ENCODE measurements at places on chromosomes 3 and 15.
A peak's percentile ranks its signal among the peaks of the same experiment; 100 is the strongest.

- no peak for DNase-seq
Observed at GRCh38 chr3:141895731-141896130, 19.3 kb downstream of the ATP1B3 start.

GRCh38 chr3:102074946-102075345 is 225.6 kb downstream of the NFKBIZ start:
- DNase-seq, result no peak

- DNase-seq, result no peak
Observed at GRCh38 chr3:132421832-132422231, 4.5 kb downstream of the DNAJC13 start.

DNA sequence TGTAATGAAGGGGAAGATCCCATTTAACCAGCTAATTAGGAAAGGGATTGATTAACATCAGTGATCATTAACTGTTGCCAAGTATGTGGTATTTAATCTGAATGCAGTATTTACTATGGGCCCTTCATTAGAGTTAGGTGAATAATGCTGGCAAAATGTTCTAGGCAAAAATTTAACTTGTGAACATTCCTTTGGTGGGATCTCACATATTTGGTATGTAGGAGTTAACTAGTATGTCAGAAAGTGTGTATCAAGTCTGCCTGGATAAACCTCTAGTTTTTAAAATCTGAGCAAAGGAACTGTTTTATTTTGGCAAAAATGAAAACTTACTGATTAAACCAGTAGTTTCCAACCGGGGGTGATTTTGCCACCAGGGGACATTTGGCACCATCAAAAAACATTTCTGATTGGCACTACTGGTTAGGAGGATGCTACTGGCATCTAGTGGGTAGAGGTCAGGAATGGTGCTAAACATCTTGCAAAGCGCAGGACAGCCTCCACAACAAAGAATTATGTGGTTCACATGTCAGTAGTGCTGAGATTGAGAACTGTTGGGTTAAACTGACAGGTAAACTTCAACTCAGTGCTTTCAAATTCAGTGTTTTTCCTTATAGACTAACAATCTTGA is 22.5 kb downstream of the LRTM1 start:
- no peak for DNase-seq

GRCh38 chr15:96578393-96578792 is 247.9 kb downstream of the NR2F2 start:
- no peak for DNase-seq

DNA sequence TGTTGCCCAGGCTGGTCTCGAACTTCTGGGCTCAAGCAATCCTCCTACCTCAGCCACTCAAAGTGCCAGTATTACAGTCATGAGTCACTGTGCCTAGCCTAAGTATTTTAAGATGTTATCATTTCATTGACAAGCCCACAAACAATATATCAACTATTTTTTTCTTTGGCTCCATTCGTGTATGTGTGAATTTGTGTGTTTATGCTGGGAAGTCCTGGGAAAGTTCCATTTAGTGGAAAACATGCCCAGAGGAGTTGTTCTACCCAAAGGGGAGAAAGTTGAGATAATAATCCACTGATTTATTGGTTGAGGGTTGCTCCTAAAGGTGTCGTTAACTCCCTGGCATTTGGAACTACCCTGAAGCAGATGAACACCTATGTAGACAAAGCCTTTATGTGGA is 58.8 kb downstream of the KIF9 start:
- no peak for DNase-seq

- no peak for DNase-seq
Observed at GRCh38 chr3:150117076-150117475, 146.4 kb upstream of the PFN2 start.

- DNase-seq, result no peak
Observed at GRCh38 chr3:5304789-5305683, 117.5 kb downstream of the EDEM1 start.

GRCh38 chr3:183283886-183284285 is 30.8 kb downstream of the B3GNT5 start:
- DNase-seq, result no peak

- no peak for DNase-seq
Observed at GRCh38 chr3:195394024-195394423, 48.8 kb downstream of the ACAP2 start.

DNA sequence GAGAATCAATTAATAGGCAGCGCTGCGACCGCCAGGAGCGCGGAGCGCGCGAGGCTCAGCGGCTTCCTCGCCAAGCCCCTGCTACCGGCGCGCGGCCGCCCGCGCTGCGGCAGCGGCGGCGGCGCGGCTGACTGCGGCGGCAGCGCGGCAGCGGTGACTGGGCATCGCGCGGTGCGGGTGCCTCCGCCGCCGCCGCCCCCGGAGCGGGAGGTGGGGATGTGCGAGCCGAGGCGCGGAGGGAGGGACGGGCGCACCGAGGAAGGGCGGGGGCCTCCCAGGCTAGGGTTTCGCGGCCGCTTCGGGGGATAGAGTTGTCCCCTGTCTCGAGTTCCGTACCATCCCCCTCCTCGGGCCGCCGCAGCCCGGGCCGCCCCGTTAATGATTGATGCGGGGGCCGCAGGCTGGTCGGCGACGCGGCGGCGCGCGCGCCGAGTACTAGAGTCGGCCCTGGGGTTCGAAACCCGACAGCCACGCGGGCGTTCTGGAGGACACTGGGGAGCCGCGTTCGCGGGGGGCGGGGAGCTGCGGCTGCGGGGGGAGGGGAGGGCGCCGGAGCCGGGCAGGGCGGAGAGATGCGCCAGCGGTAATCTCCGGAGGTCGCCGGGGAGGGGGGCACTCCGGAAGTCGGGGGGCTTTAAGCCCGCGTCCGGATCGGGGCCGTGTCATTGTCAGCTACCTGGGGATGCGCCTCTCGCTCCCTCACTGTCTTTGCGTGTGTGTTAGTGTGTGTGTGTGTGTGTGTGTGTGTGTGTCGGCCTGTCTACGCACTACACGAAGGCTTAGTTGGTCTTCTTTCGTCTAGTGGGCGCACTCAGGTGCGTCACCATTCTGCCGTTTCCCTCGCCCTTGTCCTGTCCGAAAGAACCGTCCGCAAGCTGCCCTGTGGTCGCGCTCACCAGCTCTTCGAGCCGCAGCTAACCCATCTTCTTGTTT is at the start of gene PAQR9:
PAQR9 (minus strand) TSS at position 159 of the 933 bp plus-strand sequence. CDS start 338 bp downstream, outside the sequence.
- DNase-seq, result peak; percentile 16

GRCh38 chr15:36501063-36501678 is 78.3 kb upstream of the CDIN1 start:
- no peak for DNase-seq

- DNase-seq, result no peak
Observed at GRCh38 chr3:52458031-52458760, 2.8 kb downstream of the NISCH start.

DNA sequence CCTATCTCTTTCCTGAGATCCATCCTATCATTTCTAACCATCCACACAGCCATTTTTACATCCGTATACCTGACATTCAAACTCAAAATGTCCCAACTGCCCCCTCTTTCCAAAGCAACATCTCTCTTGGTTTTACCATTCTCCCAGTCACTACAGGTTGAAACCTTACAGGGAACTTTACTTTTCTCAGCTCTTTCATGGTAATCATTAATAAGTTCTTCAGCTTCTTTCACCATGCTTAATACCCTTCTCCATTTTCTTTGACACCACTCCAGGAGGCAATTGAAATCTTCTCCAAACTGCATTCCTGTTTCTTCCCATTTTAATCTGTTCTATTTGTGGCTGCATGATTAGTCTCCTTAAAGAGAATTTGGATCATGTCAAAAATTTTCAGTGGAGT is 352.5 kb downstream of the GAP43 start:
- DNase-seq, result no peak

DNA sequence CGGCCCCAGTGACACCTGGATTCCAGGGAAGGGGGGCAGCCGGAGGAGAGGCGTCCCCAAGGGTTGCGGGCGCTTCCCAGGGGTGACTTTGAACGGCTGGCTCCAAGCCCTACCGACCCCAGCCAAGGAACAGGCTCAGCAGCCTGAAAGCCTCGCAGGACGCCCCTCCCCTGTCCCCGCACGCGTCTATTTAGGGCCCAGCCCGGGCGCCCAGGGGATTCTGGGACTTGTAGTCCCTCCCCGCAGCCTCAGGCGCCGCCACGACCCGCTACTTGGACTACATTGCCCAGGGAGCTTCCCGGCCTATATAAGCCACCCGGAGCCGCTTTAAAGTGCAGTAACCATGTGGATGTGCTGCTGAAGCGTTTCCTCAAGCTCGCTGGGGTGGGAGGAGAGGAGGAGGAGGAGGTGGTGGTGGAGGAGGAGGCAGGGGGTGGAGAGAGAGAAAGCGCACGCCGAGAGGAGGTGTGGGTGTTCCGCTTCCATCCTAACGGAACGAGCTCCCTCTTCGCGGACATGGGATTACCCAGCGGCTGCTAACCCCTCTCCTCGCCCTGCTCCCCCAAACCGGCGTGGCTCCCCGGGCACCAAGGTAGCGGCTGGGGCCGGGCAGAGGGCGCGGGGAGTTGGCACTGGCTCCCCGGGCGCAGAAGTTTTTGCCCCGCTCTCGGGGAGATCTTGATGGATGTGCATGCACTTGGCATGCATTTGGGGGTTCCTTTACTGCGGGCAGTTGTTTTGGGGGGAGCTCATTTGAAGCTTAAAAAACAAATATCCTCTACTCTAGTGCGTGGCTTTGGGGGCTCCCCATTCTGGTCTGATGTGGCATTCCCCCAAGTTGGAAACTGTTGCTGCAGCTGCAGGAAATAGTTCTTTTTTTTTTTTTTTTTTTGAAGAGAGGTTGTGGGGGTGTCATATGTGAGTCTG is at the start of gene ITPR1:
ITPR1 (plus strand) TSS at position 335 of the 927 bp plus-strand sequence. CDS start 23,144 bp downstream, outside the sequence.
- peak; percentile 100 for DNase-seq

DNA sequence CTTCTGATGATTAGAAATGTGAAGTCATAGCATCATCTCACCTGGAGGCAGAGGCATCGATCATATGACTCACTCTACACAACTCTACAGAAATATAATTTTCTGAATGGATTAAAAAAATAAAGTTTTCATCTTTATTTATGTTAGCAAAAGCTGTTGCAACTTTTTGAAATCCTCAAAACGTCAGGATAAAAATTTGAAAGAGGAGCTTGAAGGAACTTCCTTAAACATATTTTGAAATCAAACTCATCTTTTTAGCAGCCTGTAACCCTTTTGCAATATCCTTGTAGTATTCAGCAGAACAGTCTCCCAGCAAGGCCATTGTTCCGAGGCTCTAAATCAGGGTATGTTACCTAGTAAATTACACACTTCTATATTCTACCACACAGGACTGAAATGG is 985.4 kb downstream of the PLOD2 start:
- DNase-seq, result no peak

DNA sequence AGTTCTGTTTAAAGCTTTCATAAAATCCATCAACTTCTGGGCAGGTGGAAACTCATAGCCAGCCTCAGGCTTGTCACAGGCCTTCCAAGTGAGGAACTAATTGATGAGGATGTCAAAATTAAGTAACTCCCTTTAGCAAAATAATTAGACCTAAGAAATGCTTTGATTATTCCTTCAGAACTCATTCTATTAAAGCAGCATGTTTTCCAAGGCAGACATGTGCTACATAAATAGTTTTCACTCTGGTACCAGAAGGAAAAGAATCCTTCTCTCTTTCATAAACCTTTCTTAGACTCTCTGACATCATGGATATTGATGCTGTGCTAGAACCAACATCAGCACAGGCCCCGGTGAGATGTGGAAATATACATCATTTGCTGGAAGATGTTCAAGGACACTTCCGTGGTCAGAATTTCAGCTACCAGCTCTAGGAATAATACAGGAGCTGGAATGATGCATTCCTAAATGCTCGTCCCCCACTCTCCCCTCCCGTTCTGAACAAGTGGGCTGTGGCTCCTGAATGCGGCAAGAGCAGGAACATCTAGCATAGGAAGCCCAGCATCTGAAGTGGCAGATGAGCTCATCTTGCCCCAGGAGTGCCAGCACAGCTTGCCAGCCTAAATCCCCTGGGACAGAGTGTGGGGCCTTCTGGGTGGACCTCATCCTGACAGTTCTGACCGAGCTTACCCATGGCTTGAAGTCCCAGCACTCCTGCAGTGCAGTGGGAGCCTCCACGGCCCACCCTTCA is 82.4 kb downstream of the WWTR1 start:
- no peak for DNase-seq

DNA sequence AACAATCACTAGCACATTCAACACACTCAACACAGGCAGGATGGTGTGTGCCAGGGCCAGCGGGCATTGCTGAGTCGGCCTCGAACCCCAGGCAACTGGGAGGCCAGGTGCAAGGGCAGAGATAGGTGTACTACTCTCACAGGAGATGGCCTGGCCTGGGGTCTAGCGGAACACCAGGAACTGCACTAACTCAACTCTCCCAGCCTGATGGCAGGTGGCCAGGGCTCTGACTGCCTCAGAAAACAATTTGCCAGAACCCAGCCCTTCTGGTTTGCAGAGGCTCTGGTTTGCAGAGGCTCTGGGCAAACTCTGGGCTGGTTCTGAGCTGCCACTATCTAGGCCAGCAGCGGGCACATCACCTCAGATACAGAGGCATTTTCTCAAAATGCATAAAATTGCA is 229.2 kb upstream of the CHRNA7 start:
- DNase-seq, result no peak

DNA sequence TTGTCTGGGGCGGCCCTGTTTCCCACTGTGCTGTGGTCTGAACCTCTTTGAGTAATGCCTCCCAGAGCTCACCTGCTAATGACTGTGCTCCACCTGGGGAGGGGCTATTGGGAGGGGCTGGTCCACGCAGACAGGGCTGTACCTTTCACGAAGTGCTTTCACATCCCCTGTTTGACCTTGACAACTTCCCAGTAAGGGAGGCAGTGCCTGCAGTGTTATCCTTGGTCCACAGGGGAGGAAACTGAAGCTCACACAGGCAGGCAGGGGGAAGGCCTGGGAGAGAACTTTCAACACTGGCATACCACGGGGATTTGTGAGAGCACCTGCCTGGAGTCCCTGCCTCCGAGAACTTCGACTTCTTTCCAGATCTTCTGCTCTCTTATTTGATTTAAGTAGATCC is 91.2 kb downstream of the CACNA1D start:
- no peak for DNase-seq

DNA sequence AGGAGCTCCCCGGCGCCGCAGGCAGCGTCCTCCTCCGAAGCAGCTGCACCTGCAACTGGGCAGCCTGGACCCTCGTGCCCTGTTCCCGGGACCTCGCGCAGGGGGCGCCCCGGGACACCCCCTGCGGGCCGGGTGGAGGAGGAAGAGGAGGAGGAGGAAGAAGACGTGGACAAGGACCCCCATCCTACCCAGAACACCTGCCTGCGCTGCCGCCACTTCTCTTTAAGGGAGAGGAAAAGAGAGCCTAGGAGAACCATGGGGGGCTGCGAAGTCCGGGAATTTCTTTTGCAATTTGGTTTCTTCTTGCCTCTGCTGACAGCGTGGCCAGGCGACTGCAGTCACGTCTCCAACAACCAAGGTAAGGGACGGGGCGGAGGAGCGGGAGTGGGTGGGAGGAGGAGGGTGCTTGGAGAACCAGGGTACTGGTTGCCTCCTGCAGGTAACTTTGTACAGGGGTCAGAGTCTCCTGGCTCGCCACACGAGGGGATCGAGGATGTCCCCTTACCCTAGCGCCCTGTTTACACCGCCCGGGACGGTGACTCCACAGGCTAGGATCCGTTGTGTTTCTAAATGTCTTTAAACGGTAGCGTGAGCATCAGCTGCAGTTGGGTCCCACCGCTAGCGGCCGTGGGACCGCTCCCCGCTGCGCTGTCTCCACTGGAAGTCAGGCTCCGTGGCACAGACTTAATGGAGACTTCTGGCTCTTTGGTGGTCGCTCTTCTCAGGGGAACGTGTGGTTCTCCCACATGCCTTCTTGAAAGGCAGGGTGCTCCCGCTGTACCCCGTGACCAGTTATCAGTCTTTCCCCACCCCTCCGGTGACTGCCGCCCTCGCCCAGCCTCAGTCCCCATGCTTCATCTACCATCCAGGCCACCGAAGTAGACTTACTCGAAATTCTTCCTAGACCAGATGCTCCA is 515 bp downstream of the EPHA6 start:
- DNase-seq, result no peak

All from CD4-positive, CD25-positive, alpha-beta regulatory T cell (primary cell).